CD14-positive monocyte (primary cell): ENCODE measurements at places on chromosomes 7 and 10.
A peak's percentile ranks its signal among the peaks of the same experiment; 100 is the strongest.

GRCh38 chr10:73228247-73228646 lies 18.8 kb downstream of the DNAJC9 start:
- no peak overlapping the region for H3K4me3 ChIP-seq
- peak; percentile 43 for DNase-seq
- H3K4me1 ChIP-seq, result peaks cover 29% of the 10 kb centered on the region
- H3K36me3 ChIP-seq, result peaks cover 23% of the 10 kb centered on the region
- H3K27ac ChIP-seq, result peak overlapping the region; percentile 62

GRCh38 chr10:21526860-21527597 lies 1.5 kb upstream of the SKIDA1 start:
- H3K27me3 ChIP-seq, result no peaks in the 10 kb centered on the region
- peaks cover 15% of the 10 kb centered on the region for H3K4me1 ChIP-seq
- no peaks in the 10 kb centered on the region for H3K36me3 ChIP-seq
- peak overlapping the region; percentile 84 for H3K27ac ChIP-seq
- peak overlapping the region; percentile 62 for H3K4me3 ChIP-seq
- DNase-seq, result no peak

GRCh38 chr7:149799397-149800168 lies 26.2 kb upstream of the ZNF467 start:
- no peak overlapping the region for H3K4me3 ChIP-seq
- H3K27me3 ChIP-seq, result no peaks in the 10 kb centered on the region
- H3K36me3 ChIP-seq, result no peaks in the 10 kb centered on the region
- H3K27ac ChIP-seq, result no peak overlapping the region
- peak; percentile 38 for DNase-seq
- no peaks in the 10 kb centered on the region for H3K4me1 ChIP-seq

DNA sequence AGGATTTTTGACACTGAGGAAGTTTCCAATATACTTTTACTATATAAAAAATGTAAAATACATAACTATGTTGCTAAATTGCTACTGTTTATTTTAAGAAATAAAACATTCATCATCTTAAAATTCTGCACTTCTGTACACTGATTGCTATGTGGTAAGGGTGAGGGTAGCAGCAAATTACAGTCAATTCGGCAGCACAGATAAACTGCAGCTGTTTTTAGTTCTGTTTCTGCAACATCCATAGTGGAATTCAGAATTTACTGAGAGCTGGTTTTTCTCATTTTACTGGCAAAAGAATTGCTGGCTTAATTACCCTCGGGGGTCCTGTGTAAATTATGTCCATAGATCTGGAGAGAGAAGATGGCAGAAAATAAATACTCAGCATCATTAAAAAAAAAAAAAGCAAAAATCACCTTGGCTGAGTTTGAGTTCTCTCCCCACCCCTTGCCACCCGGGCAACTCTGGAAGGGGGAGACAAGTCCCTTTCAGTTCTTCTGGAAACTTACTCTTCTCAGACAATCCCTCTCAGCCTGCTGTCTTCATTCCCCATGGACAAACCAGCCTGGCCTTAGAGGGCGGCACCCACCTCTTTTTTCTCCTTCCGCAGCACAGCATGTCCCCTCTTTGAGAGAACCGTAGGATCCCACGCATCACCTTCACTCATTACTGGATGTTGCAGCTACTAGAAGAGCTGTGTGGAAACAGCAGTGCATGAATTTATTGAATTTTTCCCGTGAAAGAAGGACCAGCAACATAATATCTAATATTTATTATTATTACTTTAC lies 501.1 kb upstream of the CELF2 start:
- DNase-seq, result no peak
- no peak overlapping the region for H3K27ac ChIP-seq
- H3K27me3 ChIP-seq, result peaks cover 2% of the 10 kb centered on the region
- no peaks in the 10 kb centered on the region for H3K4me1 ChIP-seq
- no peaks in the 10 kb centered on the region for H3K36me3 ChIP-seq

GRCh38 chr10:78543749-78544362 lies 510.2 kb downstream of the RPS24 start:
- no peak overlapping the region for H3K27ac ChIP-seq
- H3K36me3 ChIP-seq, result no peaks in the 10 kb centered on the region
- no peaks in the 10 kb centered on the region for H3K27me3 ChIP-seq
- H3K4me3 ChIP-seq, result no peak overlapping the region
